Peyer's patch (tissue), 4 donors: ENCODE measurements at places on chromosomes 3 and 15. TPM values are rescaled to one million over a fixed set of nuclear protein-coding genes. Genes with fewer than 3 reads are reported as not detected.

DNA sequence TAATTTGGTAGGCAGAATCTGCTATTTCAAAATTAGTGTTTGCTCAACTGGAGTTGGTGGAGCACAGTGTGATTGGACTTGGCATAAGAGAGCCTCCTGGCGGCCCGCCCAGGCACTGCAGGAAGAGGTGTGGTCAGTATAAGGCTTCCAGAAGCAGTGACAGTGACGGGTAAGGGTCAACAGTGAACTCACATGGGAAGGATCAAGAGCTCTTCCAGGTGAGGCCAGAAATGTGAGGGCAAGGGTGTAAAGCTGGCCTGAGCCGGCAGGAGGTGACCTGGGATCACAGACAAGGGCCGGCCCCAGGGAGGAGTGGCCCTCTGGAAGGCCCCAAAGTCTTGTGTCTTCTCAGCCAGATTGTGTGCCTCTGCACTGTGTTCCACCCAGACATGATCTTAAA is 93.2 kb upstream of the RNF7 start:
- H3K27me3 ChIP-seq: no peaks in the 10 kb centered on the region
- peak; percentile 64 for DNase-seq
- no peak overlapping the region for H3K27ac ChIP-seq
- no peak overlapping the region for H3K4me3 ChIP-seq
- H3K36me3 ChIP-seq: no peaks in the 10 kb centered on the region

DNA sequence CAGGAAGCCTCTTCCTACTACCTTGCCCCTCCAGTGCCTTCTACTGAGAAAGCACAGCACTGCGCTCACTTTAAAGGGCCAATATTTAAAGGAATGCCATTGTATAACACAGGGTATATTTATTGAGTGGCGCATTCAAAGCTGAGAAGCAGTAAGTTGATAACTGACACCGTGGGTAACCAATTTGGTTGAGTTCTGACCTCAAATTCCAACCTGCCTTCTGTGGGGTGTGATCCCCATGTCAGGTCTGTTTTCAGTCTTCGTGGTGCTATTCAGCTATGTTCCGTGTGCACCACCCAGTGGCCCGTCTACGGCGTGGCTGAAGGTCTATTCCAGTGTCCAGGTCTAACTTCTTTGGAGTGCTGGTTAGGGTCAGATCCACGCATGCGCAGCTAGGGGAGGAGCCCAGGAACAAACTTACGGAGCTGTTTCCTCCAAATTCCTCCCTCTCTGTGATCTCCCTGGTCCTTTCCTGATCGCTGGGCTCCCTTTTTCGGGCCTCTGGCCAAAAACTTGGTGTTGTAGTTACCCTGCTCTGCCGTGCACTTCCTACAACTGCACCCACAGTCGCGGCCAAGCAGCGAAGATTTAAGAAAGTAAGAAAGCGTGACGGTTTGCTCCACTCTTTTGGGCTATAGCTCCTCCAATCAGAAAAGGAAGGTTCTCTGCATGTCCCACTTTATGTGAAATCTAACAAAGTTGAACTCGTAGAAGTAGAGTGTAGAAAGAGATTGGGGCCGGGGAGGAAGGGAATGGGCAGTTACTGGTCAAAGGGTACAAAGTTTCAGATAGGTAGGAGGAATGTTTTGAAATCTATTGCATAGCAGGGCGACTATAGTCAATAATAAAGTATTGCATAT is 7.7 kb downstream of the LRRC2 start:
- H3K36me3 ChIP-seq: no peaks in the 10 kb centered on the region
- no peaks in the 10 kb centered on the region for H3K27me3 ChIP-seq
- peaks cover 5% of the 10 kb centered on the region for H3K4me1 ChIP-seq
- peak overlapping the region; percentile 71 for H3K27ac ChIP-seq

DNA sequence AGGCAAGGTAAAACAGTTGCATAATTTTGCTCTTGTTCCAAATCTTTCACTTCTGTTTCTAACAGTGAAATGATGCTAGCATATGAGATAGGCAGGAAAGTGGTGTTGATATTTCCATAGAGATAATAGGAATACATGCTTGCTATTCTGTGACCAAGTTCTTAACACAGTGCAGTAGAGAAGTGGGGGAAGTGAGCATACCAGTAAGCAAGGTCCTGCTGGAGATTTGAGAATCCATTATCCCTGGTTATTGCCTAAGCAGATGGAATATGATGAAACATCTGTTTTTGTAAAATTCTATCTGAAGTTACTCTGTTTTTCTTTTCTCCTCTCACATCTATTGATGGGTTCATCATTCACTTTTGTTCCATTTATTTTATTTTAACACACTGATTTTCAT is 28.7 kb downstream of the USP8 start:
- H3K4me1 ChIP-seq: no peaks in the 10 kb centered on the region
- no peak overlapping the region for H3K4me3 ChIP-seq
- no peaks in the 10 kb centered on the region for H3K36me3 ChIP-seq
- no peak for DNase-seq
- no peaks in the 10 kb centered on the region for H3K27me3 ChIP-seq

GRCh38 chr3:150104564-150104963 is 133.9 kb upstream of the PFN2 start:
- no peak for DNase-seq
- H3K27ac ChIP-seq: no peak overlapping the region
- H3K36me3 ChIP-seq: no peaks in the 10 kb centered on the region
- no peaks in the 10 kb centered on the region for H3K27me3 ChIP-seq
- H3K4me3 ChIP-seq: no peak overlapping the region

DNA sequence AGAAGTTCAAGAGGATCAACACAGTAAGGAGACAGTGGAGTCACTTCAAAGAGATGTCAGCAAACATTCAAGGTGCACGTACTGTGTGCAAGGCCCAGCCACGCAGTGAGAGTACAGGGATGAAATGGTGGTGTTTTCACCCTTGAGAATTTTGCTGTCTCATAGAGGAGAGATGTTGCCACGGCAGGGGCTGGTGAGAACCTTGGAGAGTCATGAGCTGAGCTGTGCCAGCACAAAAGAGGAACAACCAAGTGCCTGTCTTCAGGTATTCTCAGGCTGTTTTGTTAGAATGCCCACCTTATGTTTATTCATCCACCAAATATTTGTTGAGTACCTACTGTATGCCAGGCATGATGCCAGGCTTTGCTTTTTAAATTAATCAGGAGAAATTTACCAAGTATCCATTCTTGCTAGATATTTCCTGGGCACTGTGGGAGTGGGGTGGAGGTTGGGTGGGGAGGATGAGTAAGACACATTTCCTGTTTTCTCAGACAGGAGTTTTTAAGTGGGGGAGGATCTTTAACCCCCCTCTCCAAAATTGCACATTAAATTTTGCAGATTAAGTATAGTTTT is 72.6 kb downstream of the SLC6A11 start:
- H3K4me1 ChIP-seq: no peaks in the 10 kb centered on the region
- H3K27me3 ChIP-seq: no peaks in the 10 kb centered on the region
- H3K36me3 ChIP-seq: no peaks in the 10 kb centered on the region
- H3K4me3 ChIP-seq: no peak overlapping the region

DNA sequence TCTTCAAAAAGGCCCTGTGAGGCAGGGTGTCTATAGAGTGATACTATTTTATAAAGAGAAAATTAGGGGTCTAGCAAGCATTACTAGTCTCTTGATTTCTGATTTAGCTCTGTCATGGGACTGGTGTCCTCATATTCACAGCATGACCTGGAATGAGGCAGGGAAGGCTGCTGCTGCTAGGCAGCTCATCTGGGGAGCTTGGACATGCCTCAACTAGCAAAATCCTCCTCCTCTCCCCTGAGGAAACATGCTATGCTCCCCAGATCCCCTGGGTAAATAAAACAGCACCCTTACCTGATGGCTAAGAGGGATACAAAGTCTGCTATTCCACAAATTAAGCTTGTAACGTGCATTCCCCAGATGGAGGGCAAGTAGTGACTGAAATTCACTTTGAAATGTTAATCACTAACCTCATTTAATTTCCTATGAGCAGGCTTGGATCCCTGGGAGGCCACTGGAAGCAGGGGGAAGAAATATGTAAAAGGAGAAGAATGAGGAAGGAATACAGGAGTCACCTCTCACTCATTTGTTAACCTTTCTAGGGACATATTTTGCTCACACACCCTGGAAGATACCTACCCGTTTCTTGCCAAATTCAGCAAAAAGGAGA is 709.4 kb downstream of the SQOR start:
- no peak overlapping the region for H3K27ac ChIP-seq
- H3K4me3 ChIP-seq: no peak overlapping the region
- no peaks in the 10 kb centered on the region for H3K4me1 ChIP-seq
- DNase-seq: no peak
- no peaks in the 10 kb centered on the region for H3K27me3 ChIP-seq

DNA sequence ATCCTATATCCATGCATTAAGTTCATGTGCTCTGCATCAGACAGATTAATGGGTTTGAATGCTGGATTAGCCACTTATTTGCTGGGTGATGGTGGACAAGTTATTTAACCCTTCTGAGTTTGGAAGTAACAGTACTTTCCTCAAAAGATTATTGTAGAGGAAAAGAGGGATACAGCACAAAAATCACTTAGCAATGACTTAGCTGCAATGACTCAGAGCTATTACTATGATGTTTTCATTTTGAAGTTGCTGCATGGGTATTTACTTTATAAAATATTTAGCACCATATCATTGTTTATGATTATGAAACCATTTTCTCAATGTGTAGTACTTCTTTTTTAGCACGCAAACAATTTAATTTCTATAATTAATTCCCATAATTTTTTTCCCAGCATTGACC is 248.4 kb downstream of the MYRIP start:
- no peak for DNase-seq
- no peak overlapping the region for H3K27ac ChIP-seq
- no peaks in the 10 kb centered on the region for H3K27me3 ChIP-seq
- no peaks in the 10 kb centered on the region for H3K36me3 ChIP-seq
- H3K4me3 ChIP-seq: no peak overlapping the region

DNA sequence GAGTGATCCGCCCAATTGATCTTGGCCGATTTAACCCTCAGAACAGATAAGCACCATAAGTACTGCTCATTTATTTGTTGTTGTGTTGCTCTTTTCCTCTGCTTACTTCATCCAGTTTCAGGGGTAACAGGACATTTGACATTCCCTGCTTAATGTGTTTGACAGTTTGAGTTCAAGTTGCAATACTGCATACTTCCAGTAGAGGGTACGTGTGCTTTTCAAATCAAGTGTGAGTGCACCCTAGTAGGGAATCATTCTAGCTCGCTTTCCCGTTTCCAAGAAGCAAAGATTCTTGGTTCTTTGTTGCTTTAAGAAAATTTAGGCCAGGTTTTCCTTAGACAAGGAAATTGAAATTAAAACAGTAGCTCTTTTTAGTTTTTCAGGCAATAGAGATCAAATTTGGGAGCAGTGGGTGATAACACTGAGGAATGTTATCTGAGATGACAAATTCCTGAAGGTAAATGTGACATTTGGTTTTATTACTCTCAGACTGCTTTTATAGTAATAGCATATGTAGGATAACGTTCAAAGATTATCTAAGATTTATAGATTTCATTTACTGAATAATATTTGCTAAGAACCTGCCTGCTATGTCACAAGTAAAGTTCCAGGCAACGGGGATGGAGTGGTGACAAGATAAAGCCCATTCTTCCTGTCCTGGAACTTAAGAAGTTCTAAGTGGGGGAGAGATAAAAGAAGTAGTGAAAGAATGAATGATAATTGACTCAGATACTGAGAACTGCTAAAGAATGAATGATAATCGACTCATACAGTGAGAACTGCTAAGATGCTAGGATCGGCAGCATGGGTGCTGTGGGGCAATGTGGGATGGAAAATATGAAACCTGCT is 73.3 kb downstream of the SYNPR start:
- H3K27ac ChIP-seq: no peak overlapping the region
- H3K4me1 ChIP-seq: no peaks in the 10 kb centered on the region
- H3K36me3 ChIP-seq: no peaks in the 10 kb centered on the region
- no peak overlapping the region for H3K4me3 ChIP-seq
- no peaks in the 10 kb centered on the region for H3K27me3 ChIP-seq

GRCh38 chr15:48507416-48508065 is 138.0 kb downstream of the FBN1 start:
- H3K27ac ChIP-seq: no peak overlapping the region
- H3K4me1 ChIP-seq: no peaks in the 10 kb centered on the region
- no peak overlapping the region for H3K4me3 ChIP-seq
- DNase-seq: no peak

- H3K36me3 ChIP-seq: no peaks in the 10 kb centered on the region
- H3K4me3 ChIP-seq: no peak overlapping the region
- H3K27me3 ChIP-seq: no peaks in the 10 kb centered on the region
- DNase-seq: no peak
- peaks cover 11% of the 10 kb centered on the region for H3K4me1 ChIP-seq
Observed at GRCh38 chr3:194025119-194025518, 110.8 kb upstream of the HES1 start.

GRCh38 chr15:58962662-58963565 is 24.5 kb upstream of the RNF111 start:
- H3K27me3 ChIP-seq: no peaks in the 10 kb centered on the region
- no peaks in the 10 kb centered on the region for H3K4me1 ChIP-seq
- no peaks in the 10 kb centered on the region for H3K36me3 ChIP-seq
- H3K4me3 ChIP-seq: no peak overlapping the region

DNA sequence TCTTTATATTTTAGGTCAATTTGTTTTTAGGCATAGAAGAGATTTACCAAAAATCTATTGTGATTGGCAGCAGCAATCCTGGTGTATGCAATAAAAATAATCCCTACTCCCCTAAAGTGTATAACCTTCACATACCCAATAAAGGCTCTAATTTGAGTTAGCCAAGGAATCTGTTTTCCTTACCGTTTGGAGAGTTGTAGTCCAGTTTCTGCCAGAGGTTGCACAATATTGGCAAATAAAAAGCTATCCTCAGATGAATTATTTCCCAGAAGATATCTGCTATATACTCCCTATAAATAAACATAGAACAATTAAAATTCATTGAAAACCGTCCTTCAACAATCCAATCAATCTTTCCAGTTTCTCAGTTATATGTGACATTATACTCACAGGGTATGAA is 31.1 kb downstream of the ACKR4 start:
- no peak for DNase-seq
- H3K4me1 ChIP-seq: no peaks in the 10 kb centered on the region
- H3K36me3 ChIP-seq: peaks cover 39% of the 10 kb centered on the region
- H3K27ac ChIP-seq: no peak overlapping the region

GRCh38 chr15:31390777-31391486 is 64.3 kb downstream of the KLF13 start:
- peak overlapping the region; percentile 99 for H3K27ac ChIP-seq
- H3K27me3 ChIP-seq: no peaks in the 10 kb centered on the region
- peak overlapping the region; percentile 57 for H3K4me3 ChIP-seq

DNA sequence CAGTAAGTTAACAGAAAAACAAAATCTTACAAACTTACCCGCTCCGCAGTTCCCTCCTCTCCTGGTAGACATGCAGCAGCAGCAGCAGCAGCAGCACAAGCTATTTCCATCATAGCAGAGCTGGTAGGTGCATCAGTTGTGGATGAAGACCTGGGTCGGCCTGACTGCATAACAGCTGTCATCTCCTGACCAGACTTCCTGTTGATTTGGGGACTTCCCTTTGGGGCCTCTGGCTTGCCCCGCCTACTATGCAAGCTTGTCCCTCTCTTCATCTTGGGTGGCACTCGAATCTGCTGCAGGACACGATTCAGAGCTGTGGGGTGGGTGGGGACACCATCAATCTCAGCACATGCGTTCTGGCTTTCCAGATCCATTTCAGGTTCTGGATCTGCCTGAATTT is 65.7 kb downstream of the TMCC1 start:
- H3K4me1 ChIP-seq: no peaks in the 10 kb centered on the region
- H3K4me3 ChIP-seq: no peak overlapping the region
- H3K36me3 ChIP-seq: no peaks in the 10 kb centered on the region
- DNase-seq: peak; percentile 69
- H3K27ac ChIP-seq: no peak overlapping the region

The ZNF385D gene
- total RNA-seq: 1.3 TPM

The ITPKA gene
- total RNA-seq: 28.9 TPM

The POU1F1 gene
- total RNA-seq: not detected

The MAGI1 gene
- 49.5 TPM for total RNA-seq

The EXD1 gene
- not detected for total RNA-seq

The CLDN16 gene
- total RNA-seq: not detected

The GNAT1 gene
- not detected for total RNA-seq

The SLC22A13 gene
- 1.4 TPM for total RNA-seq

The CELSR3 gene
- total RNA-seq: 2.3 TPM
